ENCODE measurements at places on chromosomes 2 and 18.

GRCh38 chr2:221975151-221975550 lies 323.6 kb downstream of the PAX3 start:
- no peak for DNase-seq

DNA sequence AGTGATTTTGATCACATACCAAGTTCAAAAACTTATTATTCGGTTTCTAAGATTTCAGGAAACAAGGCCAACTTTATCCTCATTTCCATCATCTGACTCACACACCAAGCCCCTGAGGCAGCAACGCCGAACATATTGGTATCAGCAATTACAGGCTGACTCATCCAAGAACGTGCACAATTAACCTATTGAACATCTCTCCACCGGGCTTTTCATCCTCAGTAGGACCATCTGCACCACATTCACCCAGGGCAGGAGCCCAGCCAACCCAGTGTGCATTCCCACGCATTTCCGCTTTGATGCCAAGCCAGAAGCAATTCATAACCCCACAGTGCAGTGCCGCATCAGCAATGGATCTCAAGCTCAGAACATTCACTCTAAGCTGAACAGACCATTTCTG lies 52.9 kb downstream of the SCG2 start:
- peak; percentile 41 for DNase-seq

DNA sequence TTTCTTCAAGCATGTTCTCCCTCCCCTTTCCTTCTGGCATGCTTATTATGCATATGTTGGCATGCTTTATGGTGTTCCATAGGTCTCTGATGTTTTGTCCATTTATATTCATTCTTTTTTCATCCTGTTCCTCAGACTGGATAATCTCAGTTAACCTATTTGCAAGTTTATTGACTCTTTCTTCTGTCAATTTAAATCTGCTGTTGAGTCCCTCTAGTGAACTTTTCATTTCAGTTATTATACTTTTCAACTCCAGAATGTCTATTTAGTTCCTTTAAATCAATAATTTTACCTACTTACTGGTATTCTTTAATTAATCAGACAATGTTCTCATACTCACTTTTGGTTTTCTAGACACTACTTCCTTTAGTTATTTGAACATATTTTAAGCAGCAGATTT lies 101.2 kb downstream of the GALNT14 start:
- no peak for DNase-seq

GRCh38 chr2:209209943-209210342 lies 213.9 kb upstream of the MAP2 start:
- no peak for DNase-seq
